Stromal cell of bone marrow (primary cell): ENCODE measurements at places on chromosomes 7 and 10.

GRCh38 chr7:107744345-107744750, 406 bp downstream of the CBLL1 start:
- DNase-seq = no peak

- DNase-seq = no peak
Measured at GRCh38 chr7:1276626-1277175, 44.0 kb downstream of the UNCX start.

DNA sequence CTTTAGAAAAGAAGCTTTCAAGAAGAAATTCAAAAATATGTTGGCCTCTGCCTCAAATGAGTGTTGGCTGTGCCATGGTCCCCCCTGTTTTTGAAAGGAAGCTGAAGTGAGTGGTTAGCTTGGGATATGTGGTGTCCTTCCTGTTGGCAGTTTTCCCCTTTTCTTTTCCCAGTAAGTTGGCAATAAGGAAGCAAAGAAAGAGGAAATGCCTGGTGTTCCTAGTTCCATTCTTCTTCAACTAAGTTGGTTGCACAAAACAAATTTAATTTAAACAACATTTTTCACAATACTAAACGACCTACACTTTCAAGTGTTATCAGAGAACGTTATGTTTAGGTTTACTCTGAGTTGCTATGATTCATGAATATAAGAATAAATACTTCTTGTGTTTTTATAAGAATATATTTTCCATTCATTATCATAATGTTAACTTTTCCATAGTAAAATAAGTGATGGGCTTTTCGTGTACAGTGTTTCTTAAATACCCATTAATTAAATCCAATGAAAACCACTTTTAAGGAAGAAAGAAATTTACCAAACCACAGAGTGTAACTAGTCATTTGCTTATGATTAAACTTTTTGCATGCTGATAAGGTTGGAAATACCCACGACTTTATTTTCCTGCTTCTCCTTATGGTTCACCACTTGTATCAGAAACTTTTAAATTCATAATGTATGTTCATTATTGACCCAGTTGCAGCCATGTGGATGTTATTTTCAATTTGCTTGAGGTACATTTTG, 7.7 kb downstream of the HDAC9 start:
- DNase-seq = no peak

DNA sequence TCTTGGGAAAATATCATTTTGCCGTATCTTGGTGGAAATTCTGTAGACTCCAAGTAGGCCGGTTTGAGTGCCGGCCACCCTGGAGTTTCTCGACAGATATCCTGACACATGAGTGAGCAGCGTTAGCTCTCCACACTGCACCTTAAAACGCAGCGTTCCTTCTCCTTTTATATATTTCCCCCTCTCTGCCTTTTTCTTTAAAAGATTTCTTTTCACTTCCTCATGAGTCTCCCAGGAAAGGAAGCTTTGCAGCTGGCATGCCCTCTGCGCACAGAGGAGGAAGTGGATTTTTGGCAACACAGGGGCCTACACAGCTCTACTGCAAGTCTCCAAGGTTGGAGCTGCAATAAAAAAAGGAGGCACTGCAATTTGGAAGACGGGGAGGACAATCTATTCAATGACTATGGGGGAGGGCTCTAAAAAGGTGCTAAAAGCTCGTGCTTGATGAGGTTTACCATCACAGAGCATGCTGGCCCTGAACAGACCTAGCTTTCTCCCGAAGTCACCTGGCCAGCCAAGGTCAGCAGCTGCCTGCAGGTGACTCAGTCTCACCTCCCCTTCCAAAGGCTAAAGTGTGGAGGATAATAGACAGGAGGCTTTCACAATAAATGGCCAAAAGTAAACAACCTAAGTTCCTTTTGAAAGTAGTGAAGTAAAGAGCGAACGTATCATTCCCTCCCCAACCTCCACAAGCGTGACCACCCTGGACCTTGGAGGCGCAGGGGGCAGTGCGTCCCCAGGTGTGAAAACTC, 252.8 kb downstream of the ZMYND11 start:
- no peak for DNase-seq

DNA sequence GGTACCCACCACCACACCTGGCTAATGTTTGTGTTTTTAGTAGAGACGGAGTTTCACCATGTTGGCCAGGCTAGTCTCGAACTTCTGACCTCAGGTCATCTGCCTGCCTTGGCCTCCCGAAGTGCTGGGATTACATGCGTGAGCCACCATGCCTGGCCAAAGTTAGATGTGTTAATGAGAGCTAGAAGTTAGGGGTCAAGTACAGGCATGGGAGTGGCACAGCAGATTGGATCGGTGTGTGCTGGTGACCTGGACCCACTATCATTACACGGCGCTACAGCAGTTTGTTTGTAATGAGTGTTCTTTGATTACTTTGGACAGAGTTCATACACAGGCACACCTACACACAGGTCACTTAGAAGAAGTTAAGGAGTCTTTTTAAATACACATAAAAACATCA, 36.7 kb downstream of the DNAJB6 start:
- no peak for DNase-seq

- DNase-seq = no peak
Measured at GRCh38 chr7:90407484-90407821, 4.2 kb downstream of the CLDN12 start.

- peak; percentile 3 for DNase-seq
Measured at GRCh38 chr7:102080434-102081243, 206.0 kb upstream of the SH2B2 start.

- DNase-seq = no peak
Measured at GRCh38 chr7:31006857-31007256, 43.1 kb downstream of the GHRHR start.

DNA sequence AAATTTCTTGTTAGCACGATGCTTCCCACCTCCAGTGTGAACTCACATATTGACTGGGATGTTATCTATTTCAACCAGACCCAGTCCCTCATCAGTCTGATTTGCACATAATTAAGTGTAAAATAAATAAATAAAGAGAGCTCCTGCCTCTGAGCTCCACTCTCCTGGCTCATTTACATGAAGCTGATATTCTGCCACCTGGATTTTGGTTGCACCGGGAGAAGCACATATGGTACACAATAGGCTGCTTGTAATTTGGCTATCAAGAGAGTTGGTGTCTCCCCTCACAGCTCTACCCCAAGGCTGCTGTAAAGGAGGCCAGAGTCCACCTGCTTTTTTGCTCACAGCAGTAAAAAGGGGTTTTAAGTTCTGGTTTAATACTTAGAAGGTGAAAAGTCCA, 610.5 kb downstream of the KCNMA1 start:
- no peak for DNase-seq
